ENCODE measurements at places on chromosomes 5 and 9.

DNA sequence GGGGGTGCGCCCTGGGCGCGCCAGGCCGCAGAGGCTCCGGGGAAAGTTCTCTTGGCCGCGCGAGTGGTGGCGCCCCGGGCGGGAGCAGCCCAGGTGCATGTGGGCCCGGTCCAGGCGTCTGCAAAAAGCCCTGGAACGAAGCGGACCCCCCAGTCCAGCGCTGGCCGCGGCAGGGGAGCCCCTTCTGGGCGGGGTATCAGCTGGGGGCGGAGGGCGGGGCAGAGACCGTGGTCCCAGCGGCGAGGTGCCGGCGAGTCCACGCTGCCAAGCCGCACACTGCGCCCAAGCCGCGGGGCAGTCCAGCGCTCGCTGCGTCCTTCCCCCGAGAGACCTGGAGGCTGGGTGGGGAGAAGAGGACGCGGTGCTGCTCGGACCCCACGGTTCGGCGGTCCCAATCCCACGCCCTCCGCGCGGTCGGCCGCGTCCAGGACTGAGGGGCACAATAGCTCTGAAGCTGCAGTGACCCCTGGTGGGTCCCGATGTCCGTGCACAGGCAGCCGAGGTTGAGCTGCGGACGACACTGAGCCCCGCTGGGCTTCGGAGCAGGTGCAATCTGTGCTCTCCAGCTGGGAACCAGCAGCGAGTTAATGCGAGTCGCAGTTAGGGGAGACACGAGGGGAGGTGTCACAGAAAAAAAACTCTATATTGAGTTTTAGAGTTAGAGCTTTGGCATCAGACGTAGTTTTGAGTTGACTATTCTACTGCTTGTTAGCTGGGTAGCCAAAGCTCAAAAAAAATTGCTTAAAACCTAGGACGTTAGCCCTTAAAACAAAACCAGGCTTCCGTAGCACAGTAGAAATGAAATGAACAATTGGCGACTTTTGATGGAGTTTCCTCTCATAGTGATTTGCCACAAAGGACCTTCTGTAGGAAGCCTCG lies 1.1 kb upstream of the EPB41L4A start:
- DNase-seq, result peak; percentile 20

DNA sequence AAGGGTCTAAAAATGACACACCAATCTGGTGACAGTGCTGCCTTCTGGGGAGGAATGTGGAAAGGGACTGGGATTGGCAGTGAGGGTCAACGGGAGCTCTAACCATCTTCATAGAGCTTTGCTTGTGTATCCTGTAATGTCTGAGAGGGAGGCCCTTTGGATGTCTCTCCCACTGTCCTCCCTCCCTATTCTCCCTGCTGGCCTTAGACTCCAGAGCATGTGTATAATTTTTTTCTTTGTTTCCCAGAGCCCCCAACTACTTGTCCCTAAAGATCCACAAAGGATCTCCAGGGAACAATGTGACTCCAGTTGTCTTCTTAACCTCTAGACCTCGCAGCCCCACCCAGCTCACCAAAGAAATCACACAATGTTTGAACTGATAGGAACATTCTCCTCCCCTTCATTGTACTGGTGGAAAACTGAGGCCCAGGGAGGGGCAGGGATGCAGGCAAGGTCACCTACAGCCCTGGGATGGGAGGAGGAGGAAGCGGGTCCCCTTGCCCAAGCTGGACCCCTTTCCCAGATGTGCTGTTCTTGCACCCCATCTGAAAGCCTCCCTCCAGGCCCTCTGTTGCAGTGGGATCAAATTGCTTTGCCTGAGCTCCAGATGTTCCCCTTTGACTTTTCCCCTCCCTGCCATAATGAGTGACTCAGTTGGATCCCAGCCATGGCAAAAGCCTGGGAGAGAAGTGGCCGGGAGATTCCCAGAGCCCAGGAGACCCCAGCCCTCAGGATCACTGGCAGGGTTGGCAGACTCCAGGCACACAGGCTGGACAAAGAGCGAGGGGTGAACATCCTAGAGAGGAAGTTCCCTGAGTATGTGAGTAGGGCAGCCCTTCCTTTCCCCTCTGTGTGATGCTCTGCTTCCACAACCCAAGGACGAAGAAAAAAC lies 21.8 kb downstream of the SPARC start:
- no peak for DNase-seq

- no peak for DNase-seq
Observed at GRCh38 chr9:137138058-137138721, 764 bp upstream of the GRIN1 start.

DNA sequence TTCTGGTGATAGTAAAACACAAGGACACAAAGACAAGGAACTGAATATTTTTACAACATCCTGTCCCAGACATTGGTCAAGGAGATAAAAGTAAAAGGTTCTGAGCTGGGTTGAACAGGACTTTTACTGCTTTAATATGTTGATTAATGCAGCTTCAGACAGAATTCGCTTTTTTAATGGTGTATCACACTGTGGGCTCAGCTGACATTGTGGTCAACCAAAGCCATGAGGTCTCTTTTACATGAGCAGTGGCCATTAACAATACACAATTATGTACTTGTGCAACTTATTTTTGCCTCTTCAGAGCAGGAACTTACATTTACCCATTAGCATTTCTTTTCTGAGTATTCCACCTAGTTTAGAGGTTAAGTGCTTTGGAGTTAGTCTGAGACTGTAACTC lies 22.8 kb upstream of the ERBIN start:
- no peak for DNase-seq

GRCh38 chr5:118921866-118922265 lies 66.5 kb downstream of the DTWD2 start:
- DNase-seq, result no peak

DNA sequence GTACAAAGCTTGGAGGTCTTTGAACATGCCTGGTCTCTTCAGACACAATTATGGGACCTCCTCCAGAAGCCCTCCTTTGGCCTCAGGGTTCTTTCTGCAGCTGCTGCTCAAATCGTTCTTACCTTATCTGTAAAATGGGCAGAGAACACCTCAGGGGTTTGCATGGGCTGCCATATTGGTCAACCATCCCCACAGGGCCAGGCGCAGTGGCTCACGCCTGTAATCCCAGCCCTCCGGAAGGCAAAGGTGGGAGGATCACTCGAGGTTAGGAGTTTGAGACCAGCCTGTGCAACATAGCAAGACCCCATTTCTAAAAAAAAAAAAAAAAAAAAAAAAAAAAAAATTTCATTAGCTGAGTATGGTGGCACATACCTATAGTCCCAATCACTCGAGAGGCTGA lies 29.1 kb upstream of the TCF7 start:
- no peak for DNase-seq

DNA sequence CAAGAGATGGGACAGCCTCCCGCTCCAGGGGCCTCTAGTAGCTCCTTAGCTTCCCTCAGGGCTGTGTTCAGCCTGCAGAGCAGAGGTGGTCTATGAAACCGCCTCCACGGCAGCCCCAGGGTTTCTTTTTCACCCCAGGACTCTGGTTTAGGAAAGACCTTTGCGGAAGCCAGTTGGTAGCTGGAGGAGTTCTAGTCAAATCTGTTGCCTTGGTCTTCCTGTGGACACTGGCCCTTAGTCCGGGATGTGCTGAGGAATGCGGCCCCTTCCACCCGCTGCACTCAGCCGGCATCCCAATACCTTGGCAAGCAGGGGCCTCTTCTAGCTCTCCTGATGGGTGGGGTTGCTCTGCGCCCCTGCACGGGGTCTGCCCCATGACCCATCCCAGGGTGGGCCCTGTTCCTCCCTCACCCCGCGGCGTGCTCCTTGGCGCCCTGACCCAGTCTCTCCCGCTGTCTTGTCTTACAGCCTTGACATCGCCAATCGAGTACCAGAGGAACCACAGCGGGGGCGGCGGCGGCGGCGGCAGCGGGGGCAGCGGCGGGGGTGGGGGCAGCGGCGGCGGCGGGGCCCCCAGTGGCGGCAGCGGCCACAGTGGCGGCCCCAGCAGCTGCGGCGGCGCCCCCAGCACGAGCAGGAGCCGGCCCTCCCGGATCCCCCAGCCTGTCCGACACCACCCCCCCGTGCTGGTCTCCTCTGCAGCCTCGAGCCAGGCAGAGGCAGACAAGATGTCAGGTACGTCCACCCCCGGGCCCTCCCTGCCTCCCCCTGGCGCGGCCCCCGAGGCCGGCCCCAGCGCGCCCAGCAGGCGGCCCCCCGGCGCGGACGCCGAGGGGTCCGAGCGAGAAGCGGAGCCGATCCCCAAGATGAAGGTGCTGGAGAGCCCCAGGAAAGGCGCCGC lies 94.3 kb upstream of the OTULINL start:
- DNase-seq, result no peak

DNA sequence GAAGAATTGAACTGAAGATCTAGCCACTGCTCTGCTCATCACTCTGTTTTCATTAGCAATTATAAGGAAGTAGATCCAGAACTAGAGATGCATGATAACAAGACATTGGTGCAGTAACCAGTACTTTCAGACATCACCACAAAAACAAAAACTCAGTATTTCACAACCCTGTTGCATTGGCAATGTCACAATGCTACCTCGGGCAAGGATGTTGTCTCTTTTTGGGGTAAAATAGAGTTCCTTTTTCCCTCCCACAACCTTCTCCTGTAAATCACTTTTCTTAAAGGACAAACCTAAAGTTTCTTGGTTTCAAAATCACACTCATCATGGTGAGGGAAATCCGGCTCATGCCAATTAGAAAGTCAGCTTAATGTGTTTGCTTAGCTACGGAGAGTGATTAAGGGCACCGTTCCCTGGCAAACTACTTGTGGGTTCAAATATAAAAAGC lies 420.1 kb upstream of the MEF2C start:
- DNase-seq, result no peak

- no peak for DNase-seq
Observed at GRCh38 chr5:134525683-134526482, 413 bp downstream of the JADE2 start.

GRCh38 chr5:116864157-116864837 lies 289.7 kb upstream of the SEMA6A start:
- DNase-seq, result no peak

DNA sequence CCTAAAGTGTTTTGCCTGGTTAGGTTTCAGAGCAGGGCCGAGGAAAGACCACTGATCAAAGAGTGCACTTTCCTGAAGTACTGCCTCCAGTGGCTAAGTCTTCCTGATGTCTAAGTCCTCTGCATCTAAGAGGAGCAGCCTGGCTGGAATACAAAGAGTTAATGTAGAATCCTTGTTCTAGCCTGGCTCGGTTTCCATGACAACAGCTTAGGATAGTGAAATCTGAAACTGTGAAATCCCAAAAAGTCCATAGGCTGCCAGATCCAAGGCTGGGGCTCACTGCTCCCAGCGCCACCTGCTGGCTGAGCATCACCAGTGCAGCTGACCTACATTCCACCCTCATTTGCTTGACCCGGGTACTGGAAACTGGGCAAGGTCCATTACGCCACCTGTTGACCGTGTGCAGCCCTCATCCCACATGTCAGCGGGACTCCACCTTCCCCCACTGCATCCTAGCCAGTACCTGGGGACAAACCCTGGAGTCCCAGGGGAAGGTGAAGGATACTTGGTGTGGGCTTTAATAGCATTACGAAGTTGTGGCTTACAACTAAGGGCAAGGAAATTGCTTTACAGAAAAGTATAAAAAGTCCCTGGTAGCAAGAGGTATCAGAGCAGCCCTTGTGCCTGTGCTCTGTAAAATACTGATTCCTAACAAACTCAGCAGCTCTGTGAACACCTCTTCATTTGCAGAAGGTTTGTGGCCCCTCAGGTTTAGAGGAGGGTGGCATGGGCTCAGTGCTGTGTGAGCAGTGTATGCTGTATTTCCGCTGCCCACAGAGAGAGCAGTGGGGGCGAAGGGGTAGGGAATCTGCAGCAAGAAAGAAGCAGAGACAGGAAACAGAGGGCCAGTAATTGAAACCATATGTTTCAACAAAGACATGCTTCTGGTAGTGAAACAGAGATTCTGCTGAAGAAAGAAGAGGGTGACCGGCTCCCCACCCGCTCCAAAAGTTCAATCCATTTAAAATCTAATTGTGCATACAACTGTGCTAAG lies 36.0 kb downstream of the PCDHGC5 start:
- DNase-seq, result peak; percentile 25

DNA sequence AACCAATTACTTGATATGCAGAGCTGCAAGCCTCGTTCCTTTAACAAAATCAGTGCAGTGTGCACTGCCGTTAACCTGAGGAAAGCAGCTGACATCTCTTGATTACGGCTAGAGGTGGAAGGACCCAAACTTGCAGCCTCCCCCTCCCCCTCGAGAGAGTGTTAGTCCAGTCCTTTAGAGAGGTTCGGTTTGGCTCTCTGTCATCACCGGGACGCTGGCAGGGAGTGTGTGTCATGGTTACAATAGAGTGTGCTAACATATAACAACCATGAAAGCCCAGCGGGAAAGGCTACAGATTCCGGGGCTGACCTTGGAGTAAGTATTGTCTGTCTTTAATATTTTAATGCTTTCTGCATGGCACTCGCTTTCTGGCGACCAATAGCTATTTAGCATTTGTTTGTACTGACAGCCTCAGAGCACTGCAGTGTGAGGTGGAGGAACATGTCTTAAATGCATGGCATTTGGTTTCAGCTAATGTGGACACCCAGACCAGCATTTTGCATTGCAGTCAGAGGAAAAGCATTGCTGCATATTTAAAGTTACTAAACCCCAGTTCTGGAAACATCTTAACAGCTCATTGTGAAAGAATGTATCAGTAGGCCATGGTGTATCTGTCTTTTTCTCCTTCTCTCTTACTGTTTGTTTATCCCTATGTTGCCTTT lies 237.5 kb downstream of the CD180 start:
- DNase-seq, result no peak

DNA sequence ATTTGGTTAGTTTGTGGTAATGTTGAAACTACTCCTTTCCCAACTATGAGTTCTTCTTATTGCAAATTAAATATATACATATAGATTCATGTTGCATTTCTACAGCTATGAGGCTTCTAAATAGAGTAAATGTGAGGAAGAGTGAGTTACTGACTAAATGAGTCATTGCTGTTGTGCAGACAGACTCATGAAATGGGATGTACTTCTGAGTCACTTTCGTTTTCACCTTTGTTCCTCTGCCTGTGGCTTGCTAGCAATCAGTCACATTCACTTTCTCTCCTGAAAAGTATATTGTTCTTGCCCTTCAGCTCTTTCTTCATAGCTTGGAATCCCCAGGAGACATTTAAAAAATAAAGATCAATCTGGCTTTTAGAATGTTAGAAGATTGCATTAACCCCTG lies 295.5 kb upstream of the SMC2 start:
- DNase-seq, result peak; percentile 79

DNA sequence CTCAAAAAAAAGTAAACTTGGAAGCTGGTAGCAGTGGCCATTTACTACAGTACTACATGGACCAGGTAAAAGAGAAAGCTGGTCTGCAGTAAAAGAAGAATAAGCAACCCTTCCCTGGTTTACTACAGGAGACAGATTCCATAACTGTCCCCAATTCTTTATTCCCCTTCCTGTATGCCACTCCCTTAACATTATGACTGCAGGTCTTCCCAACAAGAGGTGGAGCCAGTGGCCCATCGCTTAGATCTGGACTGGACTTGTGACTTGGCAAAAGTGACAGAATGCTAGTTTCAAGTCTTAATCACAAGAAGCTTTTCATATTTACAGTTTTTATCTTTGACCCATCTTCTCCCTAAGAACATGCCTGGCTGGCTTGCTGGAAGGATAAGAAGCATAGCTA lies 42.6 kb upstream of the SLC12A2 start:
- no peak for DNase-seq

All from bone marrow (tissue), 2 donors.